ENCODE measurements at places on chromosomes 4 and X. TPM values are rescaled to one million over a fixed set of nuclear protein-coding genes. Genes with fewer than 3 reads are reported as not detected.

The EIF2S3 gene
- total RNA-seq: 231 TPM

The PCDH10 gene
- 0.09 TPM for total RNA-seq

The IL1RAPL1 gene
- 0.09 TPM for total RNA-seq

The GPM6B gene
- total RNA-seq: not detected

The RASGEF1B gene
- total RNA-seq: not detected

The KCNE5 gene
- not detected for total RNA-seq

The GLOD5 gene
- not detected for total RNA-seq

The MAGEA1 gene
- total RNA-seq: 0.16 TPM

The SOX3 gene
- not detected for total RNA-seq

The RIPPLY1 gene
- not detected for total RNA-seq

The RHOXF2 gene
- total RNA-seq: not detected

The FRAS1 gene
- total RNA-seq: 3.1 TPM

The ATP1B4 gene
- total RNA-seq: not detected

The GABRG1 gene
- not detected for total RNA-seq

The MSANTD1 gene
- 0.13 TPM for total RNA-seq

The ITGB1BP2 gene
- total RNA-seq: 0.87 TPM

The G6PD gene
- total RNA-seq: 1,412 TPM

The PF4V1 gene
- not detected for total RNA-seq

The NR0B1 gene
- 30.5 TPM for total RNA-seq

The POU3F4 gene
- total RNA-seq: not detected

The GABRB1 gene
- not detected for total RNA-seq

The GUCY1B1 gene
- 0.27 TPM for total RNA-seq

The VSIG1 gene
- 0.47 TPM for total RNA-seq

The UGT2B11 gene
- total RNA-seq: not detected

The PAGE1 gene
- not detected for total RNA-seq

The RHOXF1 gene
- total RNA-seq: not detected

The ETDA gene
- total RNA-seq: not detected

The CXCL11 gene
- 0.23 TPM for total RNA-seq

The F8 gene
- total RNA-seq: 4.1 TPM

The NEUROG2 gene
- total RNA-seq: not detected

All from A549 treated with CpdA at 1 μM for 4 hours (cell line).